ENCODE measurements at places on chromosomes 7 and 10. TPM values are rescaled to one million over a fixed set of nuclear protein-coding genes. Genes with fewer than 3 reads are reported as not detected.

TRIM8 gene
- 29.1 TPM for total RNA-seq

JAKMIP3 gene
- 0.04 TPM for total RNA-seq

LRGUK gene
- 0.32 TPM for total RNA-seq

PRLHR gene
- not detected for total RNA-seq

TMEM273 gene
- total RNA-seq: 3.8 TPM

CYP3A5 gene
- 26.4 TPM for total RNA-seq

SUGCT gene
- 8.2 TPM for total RNA-seq

APBB1IP gene
- 1.4 TPM for total RNA-seq

ABCA13 gene
- total RNA-seq: 4.3 TPM

ABCC2 gene
- 0.36 TPM for total RNA-seq

CPN1 gene
- total RNA-seq: not detected
